ENCODE measurements at places on chromosomes 5 and 9. TPM values are rescaled to one million over a fixed set of nuclear protein-coding genes. Genes with fewer than 3 reads are reported as not detected.

DNA sequence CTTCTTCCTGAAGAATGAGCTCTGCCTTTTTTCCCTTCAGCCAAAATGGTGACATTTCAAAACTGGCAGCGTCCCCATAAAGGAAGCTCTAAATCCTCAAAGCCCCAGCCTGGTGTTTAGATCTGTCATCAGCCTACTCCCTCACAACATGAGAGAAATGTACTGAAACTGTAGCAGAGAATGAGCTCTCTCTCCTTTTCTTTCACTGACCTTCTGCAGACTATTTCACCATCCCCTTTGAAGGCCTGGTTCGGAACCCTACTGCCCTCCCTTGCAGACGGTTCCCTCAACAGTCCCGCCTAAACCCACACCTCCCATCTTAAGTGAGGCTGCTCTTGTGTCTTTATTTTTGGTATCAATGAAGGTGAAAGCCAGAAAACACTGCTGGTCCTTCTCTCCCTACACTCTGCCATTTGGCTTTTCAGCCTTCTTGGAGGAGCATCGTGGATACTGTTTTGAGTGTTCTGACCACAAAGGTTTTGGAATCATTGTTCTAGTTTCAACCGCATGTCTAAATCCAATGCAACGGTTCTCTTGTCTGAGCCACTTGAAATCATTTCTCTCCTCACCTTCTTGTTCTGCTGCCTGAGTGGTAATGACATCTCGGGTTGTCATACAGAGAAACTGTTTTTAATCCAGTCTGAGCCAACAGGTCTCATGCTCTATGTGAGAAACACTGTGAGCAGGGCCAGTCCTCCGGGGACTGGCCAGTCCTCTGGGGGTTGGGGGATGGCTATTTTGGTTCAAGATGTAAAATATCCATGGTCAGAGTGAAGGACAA lies 39.0 kb downstream of the ITK start:
- H3K27me3 ChIP-seq = no peaks in the 10 kb centered on the region
- DNase-seq = peak; percentile 42
- H3K36me3 ChIP-seq = peaks cover 93% of the 10 kb centered on the region
- peaks cover 93% of the 10 kb centered on the region for H3K4me1 ChIP-seq
- peak overlapping the region; percentile 29 for H3K4me3 ChIP-seq

CDC26 gene
- total RNA-seq = 28.8 TPM

DNA sequence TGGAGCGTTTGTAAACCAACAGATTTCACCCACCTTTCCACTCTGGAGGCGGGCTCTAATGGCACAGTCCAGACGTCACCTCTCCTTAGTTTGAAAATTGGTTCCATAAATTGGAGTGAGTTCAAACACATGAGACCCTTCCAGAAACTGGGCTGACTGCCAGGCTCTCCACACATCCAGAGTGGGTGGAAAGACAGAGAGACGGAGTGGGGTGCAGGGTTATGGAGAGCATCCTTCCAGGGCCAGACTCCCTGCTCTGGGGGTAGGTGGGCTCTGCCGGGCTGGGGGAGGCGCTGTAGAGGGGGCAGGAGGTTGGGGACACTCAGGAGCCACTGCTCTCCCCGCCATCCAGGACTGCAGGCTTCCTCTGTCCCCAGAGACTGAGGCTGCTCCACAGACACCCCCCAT lies 104.7 kb upstream of the PHYKPL start:
- no peak for DNase-seq
- no peaks in the 10 kb centered on the region for H3K27me3 ChIP-seq
- H3K4me3 ChIP-seq = no peak overlapping the region
- H3K27ac ChIP-seq = no peak overlapping the region
- no peaks in the 10 kb centered on the region for H3K36me3 ChIP-seq

MARCOL gene
- not detected for total RNA-seq

ESM1 gene
- total RNA-seq = not detected

DNA sequence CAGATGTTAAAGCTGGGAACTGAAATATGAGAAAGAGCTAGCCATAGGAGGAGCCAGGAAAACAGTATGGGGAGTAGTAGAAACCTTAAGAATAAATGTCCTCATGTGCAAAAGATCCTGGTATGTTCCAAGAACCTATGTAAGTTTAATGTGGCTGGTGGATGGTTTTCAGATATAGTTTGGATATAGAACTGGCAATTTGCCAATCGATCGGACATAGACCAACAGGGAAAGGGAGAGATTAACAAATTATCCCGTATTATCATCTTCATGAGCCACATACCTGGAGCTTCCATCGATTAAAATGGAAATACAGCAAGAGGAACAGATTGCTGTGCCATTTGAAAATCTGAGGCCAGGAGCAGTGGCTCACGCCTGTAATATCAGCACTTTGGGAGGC lies 388.7 kb downstream of the PRELID2 start:
- no peak overlapping the region for H3K4me3 ChIP-seq
- no peaks in the 10 kb centered on the region for H3K4me1 ChIP-seq
- DNase-seq = no peak
- H3K27ac ChIP-seq = no peak overlapping the region
- H3K36me3 ChIP-seq = no peaks in the 10 kb centered on the region
- H3K27me3 ChIP-seq = no peaks in the 10 kb centered on the region

ENTPD8 gene
- total RNA-seq = not detected

DNA sequence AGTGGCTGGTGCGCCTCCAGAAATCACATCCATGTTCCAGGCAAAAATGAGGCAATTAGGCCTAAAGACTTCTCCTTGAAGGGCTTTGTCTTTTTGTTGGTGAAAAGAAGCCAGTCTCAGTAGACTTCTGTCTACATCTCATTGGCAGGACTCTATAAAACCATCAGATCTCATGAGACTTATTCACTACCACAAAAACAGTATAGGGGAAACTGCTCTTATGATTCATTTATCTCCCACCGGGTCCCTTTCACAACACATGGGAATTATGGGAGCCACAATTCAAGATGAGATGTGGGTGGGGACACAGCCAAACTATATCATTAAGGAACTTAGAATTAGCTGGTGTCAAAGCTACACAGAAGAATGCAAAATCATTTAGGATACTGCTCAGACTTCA lies 77.7 kb upstream of the SNX2 start:
- H3K4me1 ChIP-seq = no peaks in the 10 kb centered on the region
- no peaks in the 10 kb centered on the region for H3K27me3 ChIP-seq
- no peak for DNase-seq
- no peak overlapping the region for H3K4me3 ChIP-seq

- no peaks in the 10 kb centered on the region for H3K27me3 ChIP-seq
- no peaks in the 10 kb centered on the region for H3K4me1 ChIP-seq
- H3K4me3 ChIP-seq = no peak overlapping the region
- H3K36me3 ChIP-seq = no peaks in the 10 kb centered on the region
- DNase-seq = no peak
These were observed 58.9 kb downstream of the NDFIP1 start for GRCh38 chr5:142167458-142167857.

RGS7BP gene
- not detected for total RNA-seq

EIF4E1B gene
- total RNA-seq = not detected

CDO1 gene
- total RNA-seq = not detected

- no peak for DNase-seq
- peaks cover 14% of the 10 kb centered on the region for H3K4me1 ChIP-seq
- no peak overlapping the region for H3K27ac ChIP-seq
- H3K36me3 ChIP-seq = no peaks in the 10 kb centered on the region
- peaks cover 14% of the 10 kb centered on the region for H3K27me3 ChIP-seq
These were observed 129.6 kb downstream of the KCNIP1 start for GRCh38 chr5:170633235-170634081.

DNA sequence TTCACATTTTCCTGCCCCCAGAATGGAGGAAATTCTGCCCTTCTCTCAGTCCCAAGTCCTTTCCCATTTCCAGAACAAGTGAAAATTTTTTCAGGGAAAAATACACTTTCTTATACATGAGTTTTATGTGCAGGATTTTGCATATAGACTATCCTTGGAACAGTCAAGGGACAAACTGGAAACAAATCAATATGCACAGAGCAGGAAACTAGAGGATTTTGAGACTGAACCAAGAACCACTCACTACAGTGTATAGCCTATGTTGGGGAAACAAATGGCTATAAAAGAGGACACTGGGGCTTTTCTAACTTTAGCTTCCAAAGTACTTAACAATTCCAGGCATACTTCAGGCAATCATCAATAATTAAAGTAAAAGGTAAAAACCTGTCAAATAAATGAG lies 1036.1 kb upstream of the ARRDC3 start:
- no peaks in the 10 kb centered on the region for H3K4me1 ChIP-seq
- H3K27ac ChIP-seq = no peak overlapping the region
- DNase-seq = no peak
- H3K36me3 ChIP-seq = no peaks in the 10 kb centered on the region

ADGRD2 gene
- not detected for total RNA-seq

- no peak overlapping the region for H3K4me3 ChIP-seq
- H3K36me3 ChIP-seq = no peaks in the 10 kb centered on the region
- no peak for DNase-seq
- peaks cover 13% of the 10 kb centered on the region for H3K4me1 ChIP-seq
- H3K27ac ChIP-seq = peak overlapping the region; percentile 64
These were observed 20.6 kb upstream of the SLC9A3 start for GRCh38 chr5:544675-545355.

- no peaks in the 10 kb centered on the region for H3K27me3 ChIP-seq
- H3K4me3 ChIP-seq = no peak overlapping the region
- H3K36me3 ChIP-seq = peaks cover 53% of the 10 kb centered on the region
- no peak for DNase-seq
- H3K4me1 ChIP-seq = peaks cover 14% of the 10 kb centered on the region
These were observed 97.0 kb downstream of the DROSHA start for GRCh38 chr5:31434898-31435297.

CDH6 gene
- total RNA-seq = not detected

DNA sequence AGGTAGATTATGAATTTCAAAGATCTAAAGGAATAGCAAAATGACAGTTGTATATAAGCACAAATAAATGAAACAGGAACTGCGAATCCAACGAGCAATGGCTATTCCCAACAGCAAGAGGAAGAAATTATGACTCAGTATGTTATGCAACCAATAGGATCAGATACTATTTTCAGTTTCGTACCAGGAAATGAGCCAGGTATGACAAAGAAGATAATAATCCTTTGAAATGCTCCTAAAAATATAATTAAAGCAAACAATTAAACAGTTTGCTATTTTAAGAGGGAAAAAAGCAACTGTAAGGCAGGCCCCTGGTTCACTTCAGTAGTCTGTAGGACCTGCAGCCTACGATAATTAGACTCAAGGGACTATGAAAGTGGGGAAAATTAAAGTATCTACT lies 58.9 kb downstream of the AUH start:
- no peaks in the 10 kb centered on the region for H3K27me3 ChIP-seq
- H3K27ac ChIP-seq = no peak overlapping the region
- peaks cover 24% of the 10 kb centered on the region for H3K36me3 ChIP-seq
- H3K4me1 ChIP-seq = peaks cover 1% of the 10 kb centered on the region
- DNase-seq = no peak
- H3K4me3 ChIP-seq = no peak overlapping the region

TAF11L5 gene
- total RNA-seq = not detected

PCDHA9 gene
- not detected for total RNA-seq

GRCh38 chr9:127182901-127183746 lies 60.7 kb upstream of the ANGPTL2 start:
- no peak for DNase-seq
- H3K4me1 ChIP-seq = no peaks in the 10 kb centered on the region
- H3K4me3 ChIP-seq = no peak overlapping the region
- no peak overlapping the region for H3K27ac ChIP-seq
- H3K36me3 ChIP-seq = no peaks in the 10 kb centered on the region

OR13C2 gene
- not detected for total RNA-seq

SPINK7 gene
- total RNA-seq = not detected

SOHLH1 gene
- not detected for total RNA-seq

MZB1 gene
- total RNA-seq = 12.7 TPM

DNA sequence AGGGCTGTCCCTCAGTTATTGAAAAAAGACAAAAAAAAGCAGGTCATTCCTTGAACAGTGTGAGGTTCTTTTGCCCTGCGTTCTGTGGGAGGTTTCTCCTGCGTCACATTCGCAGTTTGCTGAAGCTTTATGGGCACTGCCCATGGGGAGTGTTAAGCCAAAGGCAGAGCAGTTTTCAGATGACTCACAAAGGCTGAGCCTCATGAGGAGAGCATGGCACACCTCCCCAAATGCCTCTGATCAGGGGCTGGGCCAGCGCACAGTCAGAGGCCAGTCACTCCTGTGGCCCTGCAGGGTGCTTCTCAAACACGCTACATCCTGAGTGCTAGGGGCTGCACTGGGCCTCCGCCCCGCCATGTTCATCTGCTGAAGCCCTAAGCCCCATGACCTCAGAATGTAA lies 38.4 kb downstream of the IRX1 start:
- H3K4me1 ChIP-seq = no peaks in the 10 kb centered on the region
- no peak overlapping the region for H3K27ac ChIP-seq
- no peak for DNase-seq
- no peaks in the 10 kb centered on the region for H3K27me3 ChIP-seq

Data from activated CD4-positive, alpha-beta T cell treated with anti-CD3 and anti-CD28 coated beads, Interleukin-2, amount 10 ng/mL, durations not matched to agents 7 days and 5 days (primary cell).